ENCODE measurements at places on chromosomes 1 and 21.
A peak's percentile ranks its signal among the peaks of the same experiment; 100 is the strongest.

DNA sequence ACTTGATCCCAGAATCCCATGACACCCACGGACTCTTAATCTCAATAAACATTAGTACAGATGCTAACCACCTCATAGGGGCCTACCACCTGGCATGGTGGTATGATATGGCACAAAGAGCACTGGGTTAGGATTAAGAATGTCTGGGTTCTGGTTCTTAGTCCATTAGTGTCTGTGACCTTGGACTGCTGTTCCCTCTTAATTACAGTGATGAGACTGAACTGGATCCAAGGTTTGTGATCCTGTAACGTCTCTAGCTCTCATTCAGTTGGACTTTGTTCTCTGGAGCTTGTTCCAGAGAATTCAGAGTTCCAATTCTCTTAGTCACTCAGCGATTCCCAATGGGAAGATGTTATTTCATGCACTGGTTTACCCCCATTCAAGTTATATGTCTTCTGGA, 23.6 kb upstream of the PIGC start:
- no peaks in the 10 kb centered on the region for H3K36me3 ChIP-seq
- H3K4me1 ChIP-seq = peaks cover 7% of the 10 kb centered on the region
- H3K27me3 ChIP-seq = no peaks in the 10 kb centered on the region
- no peak overlapping the region for H3K4me3 ChIP-seq

GRCh38 chr1:163875927-163876320, 554.2 kb downstream of the NUF2 start:
- no peaks in the 10 kb centered on the region for H3K36me3 ChIP-seq
- no peaks in the 10 kb centered on the region for H3K27me3 ChIP-seq
- no peak for DNase-seq
- H3K4me3 ChIP-seq = no peak overlapping the region
- no peaks in the 10 kb centered on the region for H3K4me1 ChIP-seq

GRCh38 chr1:21586846-21587601, 77.8 kb downstream of the ALPL start:
- H3K4me3 ChIP-seq = no peak overlapping the region
- H3K27me3 ChIP-seq = no peaks in the 10 kb centered on the region
- DNase-seq = peak; percentile 52
- peaks cover 5% of the 10 kb centered on the region for H3K4me1 ChIP-seq

DNA sequence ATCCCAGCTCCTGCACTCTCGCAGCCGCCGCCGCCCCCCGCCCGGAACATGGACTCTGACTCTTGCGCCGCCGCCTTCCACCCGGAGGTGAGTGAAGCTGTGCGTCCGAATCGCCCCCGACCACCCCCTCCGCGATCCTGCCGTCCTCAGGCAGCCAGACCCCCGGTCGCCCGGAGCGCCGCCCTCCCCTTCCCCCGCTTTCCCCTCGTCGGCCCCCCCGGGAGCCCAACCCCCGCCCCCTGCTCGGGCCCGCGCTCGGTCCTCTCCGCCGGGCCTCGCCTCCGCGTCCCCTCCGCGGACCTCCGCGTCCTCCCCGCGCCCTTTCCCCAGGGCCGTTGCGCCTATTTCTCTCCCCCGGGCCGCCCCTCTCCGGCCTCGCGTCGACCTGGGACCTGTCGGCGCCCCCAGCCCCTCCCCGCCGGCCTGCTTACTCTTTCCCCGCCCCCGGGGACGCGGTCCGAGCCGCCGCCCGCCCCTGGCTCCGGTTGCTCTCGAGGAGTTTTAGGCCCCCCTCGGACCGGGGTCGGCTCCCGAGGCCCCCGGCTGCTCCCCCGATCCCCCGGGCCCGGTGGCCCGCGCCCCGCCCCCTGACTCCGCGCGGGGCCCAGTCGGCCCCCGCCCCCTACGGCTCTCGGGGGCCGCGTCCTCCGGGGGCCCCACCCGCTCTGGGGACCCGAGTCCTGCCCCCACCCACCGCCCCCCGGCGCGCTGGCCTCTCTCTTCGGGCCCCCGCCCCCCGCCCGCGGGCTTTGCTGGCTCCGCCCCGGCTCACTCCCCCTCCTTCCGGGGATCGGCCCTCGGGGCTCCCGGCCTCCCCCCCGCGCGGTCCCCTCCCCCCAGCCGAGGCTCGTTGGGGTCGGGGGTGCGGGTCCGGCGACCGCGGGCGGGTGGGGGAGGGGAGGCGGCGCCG, 743 bp downstream of the PHF13 start:
- H3K36me3 ChIP-seq = no peaks in the 10 kb centered on the region
- peak overlapping the region; percentile 97 for H3K27ac ChIP-seq
- peak; percentile 80 for DNase-seq
- H3K27me3 ChIP-seq = no peaks in the 10 kb centered on the region

DNA sequence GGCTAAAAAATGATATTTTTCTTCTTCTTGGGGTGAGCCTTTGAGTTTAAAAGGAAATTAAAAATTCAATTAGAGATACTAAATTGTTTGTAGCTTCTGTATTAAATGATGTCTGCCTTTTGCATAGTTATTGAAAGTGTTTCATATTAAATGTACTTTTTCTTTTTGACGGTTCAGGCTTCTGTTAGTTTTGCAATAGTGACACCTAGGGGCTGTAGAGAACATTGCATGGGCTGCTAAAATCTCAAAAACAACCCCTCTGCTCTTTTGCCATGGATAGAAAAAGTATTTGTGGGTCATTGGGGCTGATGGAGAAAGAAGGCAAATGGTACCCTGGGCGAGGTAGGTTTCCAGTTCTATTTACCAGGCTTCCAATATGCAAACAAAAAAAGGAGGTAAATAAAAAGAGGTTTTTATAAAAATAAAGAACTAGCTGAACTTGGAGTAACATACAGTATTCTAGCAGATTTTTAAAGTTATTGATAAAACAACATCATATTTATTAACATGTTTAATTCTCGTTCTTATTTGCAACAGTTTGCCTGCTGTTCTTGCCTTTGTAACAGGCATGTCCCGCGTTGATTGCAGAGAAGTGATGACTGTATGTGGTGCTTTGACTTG, 115.4 kb upstream of the HOOK1 start:
- no peaks in the 10 kb centered on the region for H3K36me3 ChIP-seq
- H3K4me3 ChIP-seq = no peak overlapping the region
- no peak for DNase-seq
- H3K27me3 ChIP-seq = no peaks in the 10 kb centered on the region

DNA sequence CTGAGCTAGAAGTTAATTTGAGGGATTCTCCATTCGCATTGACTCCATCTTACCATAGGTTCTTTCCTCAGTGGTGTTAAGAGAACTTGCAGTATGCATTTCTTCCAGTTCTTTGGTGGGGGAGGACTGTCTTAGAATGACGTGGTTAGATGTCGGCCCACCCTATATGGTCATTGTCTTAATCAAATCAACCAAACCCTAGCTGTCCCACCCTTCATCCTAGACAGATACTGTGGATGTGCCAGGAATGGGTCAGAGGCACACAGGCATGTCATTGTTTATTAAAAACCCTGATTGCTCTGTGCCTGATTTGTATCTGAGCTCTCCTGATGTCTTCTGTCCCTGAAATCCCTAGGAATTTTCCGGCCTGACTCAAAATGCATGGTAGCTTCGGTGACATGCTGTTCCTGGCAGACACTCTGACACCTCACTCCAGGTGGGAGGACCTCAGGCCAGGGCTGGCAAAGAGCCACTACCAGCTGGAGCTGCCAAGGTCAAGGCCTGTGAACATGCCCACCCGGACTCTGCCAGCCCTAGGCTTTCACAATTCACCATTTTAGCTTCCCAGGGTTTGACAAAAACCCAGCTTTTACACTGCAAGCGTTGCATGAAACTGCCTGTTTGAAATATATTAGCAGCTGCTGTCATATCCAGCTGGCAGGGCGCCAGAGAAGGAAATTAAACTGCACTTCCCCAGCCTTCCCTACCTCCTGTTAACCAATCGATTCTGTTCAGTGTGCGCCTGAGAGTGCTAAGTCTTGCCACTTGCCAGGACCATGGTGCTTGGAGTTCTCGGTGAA, 134.0 kb downstream of the FAM78B start:
- no peak overlapping the region for H3K27ac ChIP-seq
- H3K4me1 ChIP-seq = no peaks in the 10 kb centered on the region
- DNase-seq = peak; percentile 15
- no peak overlapping the region for H3K4me3 ChIP-seq
- H3K27me3 ChIP-seq = no peaks in the 10 kb centered on the region

DNA sequence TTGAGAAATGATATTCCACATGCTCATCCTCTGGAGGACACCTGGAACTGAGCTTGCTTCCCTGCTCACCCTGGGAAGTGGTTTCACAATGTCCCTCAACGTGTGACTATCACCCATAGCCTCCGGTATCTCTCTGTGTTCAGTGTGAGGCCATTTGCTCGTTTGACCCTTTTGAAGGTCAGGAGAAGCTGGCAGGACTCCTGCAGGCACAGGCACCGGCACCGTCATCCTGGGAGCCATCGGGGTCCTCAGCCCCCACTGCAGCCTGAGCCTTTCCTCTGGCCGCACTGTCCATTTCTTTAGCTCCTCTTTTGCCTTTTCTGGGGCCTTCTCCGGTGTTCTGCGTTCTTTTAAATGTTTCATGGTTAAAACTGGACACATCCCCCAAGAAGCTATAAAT, 159.6 kb upstream of the COL6A1 start:
- no peaks in the 10 kb centered on the region for H3K27me3 ChIP-seq
- H3K4me3 ChIP-seq = no peak overlapping the region
- H3K27ac ChIP-seq = no peak overlapping the region
- peaks cover 8% of the 10 kb centered on the region for H3K4me1 ChIP-seq
- DNase-seq = peak; percentile 4
- no peaks in the 10 kb centered on the region for H3K36me3 ChIP-seq

- H3K27me3 ChIP-seq = no peaks in the 10 kb centered on the region
- H3K4me1 ChIP-seq = no peaks in the 10 kb centered on the region
- no peak overlapping the region for H3K4me3 ChIP-seq
- H3K27ac ChIP-seq = no peak overlapping the region
- DNase-seq = no peak
Observed at GRCh38 chr1:7717748-7718368, 53.2 kb upstream of the VAMP3 start.

DNA sequence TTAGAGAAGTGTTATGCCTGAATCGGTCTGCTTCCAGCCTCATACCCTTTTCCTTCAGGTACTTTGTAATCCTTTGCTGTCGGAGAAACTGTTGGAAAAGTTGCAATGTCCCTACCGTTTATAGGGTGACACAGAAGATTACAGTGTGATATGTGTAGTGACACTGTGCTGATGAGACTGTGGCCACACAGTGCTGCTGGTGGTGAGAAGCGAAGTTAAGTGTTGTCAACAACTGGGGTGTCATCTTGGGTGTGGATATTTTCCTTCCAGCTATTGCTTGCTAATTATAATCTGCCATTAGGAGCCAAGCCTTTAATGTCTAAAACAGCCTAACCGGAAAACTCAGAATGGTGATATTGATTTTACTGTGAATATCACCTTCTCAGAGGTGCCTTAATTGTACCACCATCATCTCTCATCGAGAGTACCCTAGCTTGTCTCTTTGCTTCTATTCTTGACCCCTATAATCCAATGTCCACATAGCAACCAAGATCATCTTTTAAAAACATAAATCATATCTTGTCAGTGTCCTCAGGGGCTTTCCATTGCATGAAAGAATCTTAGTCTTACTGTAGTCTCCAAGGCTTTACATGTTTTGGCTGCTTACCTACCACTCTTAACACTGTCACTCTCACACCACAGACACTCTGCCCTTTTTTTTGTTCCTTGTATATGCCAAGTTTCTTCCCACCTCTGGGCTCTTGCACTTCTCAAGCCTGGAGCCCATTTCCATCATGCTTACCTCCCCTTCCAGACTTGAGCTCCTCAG, 89.4 kb upstream of the PGD start:
- H3K27me3 ChIP-seq = no peaks in the 10 kb centered on the region
- no peak for DNase-seq
- no peaks in the 10 kb centered on the region for H3K4me1 ChIP-seq
- no peak overlapping the region for H3K27ac ChIP-seq
- no peak overlapping the region for H3K4me3 ChIP-seq

DNA sequence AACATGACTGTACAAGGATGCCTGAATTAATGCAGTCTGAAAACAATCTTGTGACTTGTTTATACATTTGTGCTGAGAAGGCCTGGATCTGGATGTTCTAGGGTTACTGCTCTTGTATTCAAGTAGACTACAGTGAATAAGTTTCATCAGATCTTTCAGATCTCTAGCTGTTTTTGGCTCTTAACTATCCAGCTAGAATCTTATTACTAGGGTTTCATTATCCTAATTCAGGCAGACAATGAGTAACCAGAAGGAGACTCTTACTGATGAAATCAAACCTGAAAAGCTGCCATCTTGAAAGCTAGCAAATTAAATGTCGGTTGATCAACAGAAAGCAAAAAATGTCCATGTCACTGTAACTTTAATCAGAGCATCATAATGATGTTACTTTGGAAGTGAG, 112.5 kb upstream of the KCNK2 start:
- no peaks in the 10 kb centered on the region for H3K4me1 ChIP-seq
- no peak overlapping the region for H3K4me3 ChIP-seq
- DNase-seq = no peak

GRCh38 chr1:19365721-19366120, 53.6 kb downstream of the SLC66A1 start:
- no peaks in the 10 kb centered on the region for H3K36me3 ChIP-seq
- H3K4me3 ChIP-seq = no peak overlapping the region
- no peaks in the 10 kb centered on the region for H3K27me3 ChIP-seq
- DNase-seq = peak; percentile 44
- peaks cover 58% of the 10 kb centered on the region for H3K4me1 ChIP-seq

DNA sequence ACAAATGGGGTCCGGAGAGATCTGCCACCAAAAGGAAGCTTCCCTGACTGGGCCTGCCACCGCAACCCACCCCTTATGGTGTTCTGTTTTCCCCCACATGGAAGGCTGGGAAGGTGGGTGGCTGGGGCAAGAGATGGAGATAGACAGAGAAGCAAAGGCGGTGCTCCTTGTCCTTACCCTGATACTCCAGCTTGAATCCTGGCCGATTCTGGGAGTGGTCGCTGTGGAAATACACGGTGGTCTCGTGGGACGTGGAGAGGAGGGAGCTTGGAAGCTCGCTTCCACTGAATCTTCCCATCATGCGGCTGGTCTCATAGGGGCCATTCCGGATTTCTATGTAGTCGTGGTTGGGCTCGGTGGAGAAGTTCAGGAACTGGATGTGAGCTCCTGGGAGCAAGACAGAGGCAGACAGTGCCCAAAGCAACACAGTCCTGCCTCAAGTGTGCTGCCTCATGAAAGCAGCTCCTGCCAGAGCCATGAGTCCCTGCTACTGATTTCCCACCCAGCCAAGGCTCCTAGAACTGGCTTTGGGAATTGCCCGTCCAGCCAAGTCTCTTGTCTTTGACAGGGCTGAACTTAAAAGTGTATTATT, 138.5 kb downstream of the ZSCAN20 start:
- no peaks in the 10 kb centered on the region for H3K27me3 ChIP-seq
- no peaks in the 10 kb centered on the region for H3K4me1 ChIP-seq
- no peak overlapping the region for H3K4me3 ChIP-seq
- no peak for DNase-seq
- H3K27ac ChIP-seq = no peak overlapping the region

GRCh38 chr1:17618558-17619247, 79.2 kb downstream of the ARHGEF10L start:
- peaks cover 4% of the 10 kb centered on the region for H3K4me1 ChIP-seq
- H3K4me3 ChIP-seq = no peak overlapping the region
- no peak overlapping the region for H3K27ac ChIP-seq
- H3K36me3 ChIP-seq = no peaks in the 10 kb centered on the region
- H3K27me3 ChIP-seq = no peaks in the 10 kb centered on the region

GRCh38 chr21:35346697-35347096, 297.6 kb upstream of the RUNX1 start:
- H3K27ac ChIP-seq = no peak overlapping the region
- H3K4me1 ChIP-seq = no peaks in the 10 kb centered on the region
- DNase-seq = no peak
- H3K27me3 ChIP-seq = no peaks in the 10 kb centered on the region

All from testis (tissue), 5 donors.